ENCODE measurements at places on chromosomes 6 and 20. TPM values are rescaled to one million over a fixed set of nuclear protein-coding genes. Genes with fewer than 3 reads are reported as not detected.

CST3 gene
- total RNA-seq = 113 TPM

LY86 gene
- not detected for total RNA-seq

DNA sequence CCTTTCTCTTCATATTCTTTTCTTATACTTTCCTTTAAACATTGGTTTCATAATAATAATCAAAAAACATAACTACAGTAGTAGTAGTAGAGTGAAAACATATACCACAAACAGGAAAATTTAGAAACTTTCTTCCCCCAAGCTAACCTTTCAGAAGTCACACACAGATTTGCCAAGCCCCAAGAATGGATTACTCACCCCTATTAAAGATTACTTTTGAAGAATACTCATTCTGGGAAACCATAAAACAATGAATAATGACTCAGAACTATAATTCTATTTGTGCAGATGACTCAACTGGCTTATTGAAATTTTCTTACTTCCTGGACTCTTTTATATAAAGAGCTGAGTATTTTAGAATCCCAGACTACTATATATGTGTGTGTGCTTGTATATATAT, 119.4 kb upstream of the GJE1 start:
- H3K36me3 ChIP-seq = peaks cover 3% of the 10 kb centered on the region
- H3K4me1 ChIP-seq = no peaks in the 10 kb centered on the region
- no peak overlapping the region for H3K4me3 ChIP-seq
- no peaks in the 10 kb centered on the region for H3K27me3 ChIP-seq
- DNase-seq = no peak

DNA sequence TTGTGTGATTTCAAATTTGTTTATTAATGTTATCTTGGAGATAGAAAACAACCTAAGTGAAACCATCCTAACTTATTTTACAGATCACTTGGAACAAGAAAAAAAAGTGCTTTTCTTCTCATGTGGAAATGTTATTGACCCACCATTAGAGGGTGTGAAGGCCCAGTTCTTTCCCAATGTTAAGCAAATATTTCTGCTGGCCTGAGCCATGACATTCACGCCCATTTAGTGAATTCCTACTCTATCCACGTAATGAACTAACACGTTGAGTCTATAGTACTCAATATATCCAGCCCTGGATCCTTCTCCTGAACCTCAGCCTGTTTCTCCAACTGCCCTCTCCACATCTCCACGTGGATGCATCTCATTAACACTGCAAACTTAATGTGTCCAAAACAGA, 180.6 kb upstream of the ZFP64 start:
- H3K27ac ChIP-seq = no peak overlapping the region
- no peaks in the 10 kb centered on the region for H3K27me3 ChIP-seq
- no peak overlapping the region for H3K4me3 ChIP-seq
- no peaks in the 10 kb centered on the region for H3K4me1 ChIP-seq

- no peak for DNase-seq
- H3K4me1 ChIP-seq = no peaks in the 10 kb centered on the region
- no peak overlapping the region for H3K27ac ChIP-seq
- H3K4me3 ChIP-seq = no peak overlapping the region
- no peaks in the 10 kb centered on the region for H3K27me3 ChIP-seq
- H3K36me3 ChIP-seq = no peaks in the 10 kb centered on the region
Observed at GRCh38 chr20:2299301-2299700, 3.5 kb downstream of the TGM3 start.
